GM23338 (cell line): ENCODE measurements at places on chromosomes 5 and 9. TPM values are rescaled to one million over a fixed set of nuclear protein-coding genes. Genes with fewer than 3 reads are reported as not detected.

GRCh38 chr9:71363286-71363961 is 242.0 kb upstream of the TRPM3 start:
- DNase-seq = peak; percentile 56

DNA sequence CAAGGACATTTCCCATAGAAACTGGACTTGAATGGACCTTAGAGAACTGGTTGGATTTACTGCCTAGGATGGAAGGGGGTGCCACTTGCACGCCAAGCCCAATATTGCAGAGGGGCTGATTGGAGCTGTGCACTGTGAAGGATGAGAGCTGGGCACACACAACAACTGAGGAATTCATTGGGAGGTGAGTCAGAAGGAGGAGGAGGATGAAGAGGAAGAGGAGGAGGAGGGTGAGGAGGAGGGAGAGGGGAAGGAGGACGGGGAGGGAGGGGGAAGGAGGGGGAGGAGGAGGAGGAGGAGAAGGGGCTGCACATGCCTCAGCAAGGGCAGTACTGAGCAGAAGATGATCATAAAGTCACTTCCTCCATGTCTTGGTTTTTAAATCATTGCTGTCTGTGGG is 5.7 kb upstream of the ICE1 start:
- no peak for DNase-seq

GRCh38 chr9:84436386-84437109 is 96.0 kb upstream of the SLC28A3 start:
- DNase-seq = no peak

GRCh38 chr5:25439025-25439424 is 794.2 kb upstream of the CDH10 start:
- DNase-seq = no peak

The CDKN2A gene
- 0.87 and 4.0 TPM in 2 replicates for total RNA-seq

- DNase-seq = peak; percentile 98
Measured at GRCh38 chr5:177133096-177133852, at the start of gene NSD1. TSS of gene NSD1 (plus strand) at chr5:177133773. CDS start at chr5:177135104, 1,331 bp downstream.

GRCh38 chr9:134206311-134207300 is 42.2 kb upstream of the RNU6ATAC start:
- DNase-seq = no peak

DNA sequence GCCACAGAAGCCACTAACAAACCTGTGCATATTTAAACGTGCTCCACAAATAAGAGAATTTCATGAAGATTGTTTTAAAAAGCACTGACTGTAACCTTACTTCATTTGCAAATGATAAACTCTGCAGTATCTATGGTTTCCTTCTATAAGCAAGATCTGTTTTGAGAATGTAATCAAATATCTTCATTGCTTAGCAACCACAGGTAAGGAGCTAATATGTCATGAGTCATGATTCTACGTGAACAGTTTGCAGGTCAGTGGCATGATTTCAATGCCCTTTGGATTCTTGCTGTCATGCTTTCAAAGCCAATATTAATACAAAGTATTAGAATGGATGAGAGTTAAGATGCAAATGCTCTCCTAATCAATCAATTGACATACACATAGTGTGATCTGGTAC is 325.0 kb downstream of the EDIL3 start:
- no peak for DNase-seq

The TARS1 gene
- 468 and 473 TPM in 2 replicates for total RNA-seq

GRCh38 chr5:164518067-164518740 is 1012.8 kb downstream of the MAT2B start:
- DNase-seq = no peak

DNA sequence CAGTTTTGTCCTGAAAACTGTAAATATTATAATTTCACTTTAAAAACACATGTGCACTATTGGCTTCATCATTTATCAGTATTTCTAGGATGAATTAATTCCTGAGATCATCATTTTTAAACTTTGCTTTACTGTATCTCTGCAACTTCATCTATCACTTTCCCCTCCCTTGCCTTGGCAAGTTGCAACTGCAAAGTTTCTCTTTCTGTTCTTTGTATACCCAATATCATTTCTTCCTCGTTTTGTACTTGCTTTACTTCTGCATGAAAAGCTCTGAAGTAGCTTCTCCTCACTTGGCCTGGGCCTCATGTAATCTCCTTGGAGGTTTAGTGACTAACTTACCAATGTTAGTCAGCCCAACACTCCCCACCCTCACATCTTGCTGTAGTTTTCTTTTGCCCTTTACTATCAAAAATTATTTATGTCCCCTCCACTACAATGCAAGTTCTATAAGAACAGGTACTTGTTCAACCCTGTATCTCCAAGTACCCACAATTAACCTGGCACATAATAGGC is 12.8 kb downstream of the C5orf63 start:
- no peak for DNase-seq

GRCh38 chr5:93899026-93899600 is 157.7 kb upstream of the POU5F2 start:
- peak; percentile 55 for DNase-seq

The FAXDC2 gene
- total RNA-seq = 1.8 and 4.6 TPM in 2 replicates

DNA sequence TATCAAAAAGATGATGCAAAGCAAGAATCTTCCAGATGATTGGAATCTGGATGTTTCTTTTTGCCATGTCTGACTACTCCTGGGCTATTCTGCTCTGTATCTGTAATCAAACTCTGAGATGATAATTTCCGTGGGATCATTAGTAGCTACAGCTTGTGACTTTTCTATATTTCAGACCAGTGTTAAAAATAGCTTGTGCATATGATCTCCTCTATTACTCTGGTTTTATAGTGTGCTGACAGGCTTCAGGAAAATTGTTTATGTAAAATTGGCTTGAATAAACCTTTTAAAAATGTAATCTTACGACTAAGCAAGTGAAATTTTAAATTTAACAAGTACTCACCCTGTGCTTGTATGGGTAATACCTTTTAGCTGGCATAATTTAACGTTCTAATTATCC is 40.4 kb downstream of the NAA35 start:
- no peak for DNase-seq

The KCTD16 gene
- total RNA-seq = 0.16 and 0.76 TPM in 2 replicates

The PCDHAC2 gene
- total RNA-seq = 11.8 and 13.1 TPM in 2 replicates

The LHX6 gene
- 1.0 and 1.3 TPM in 2 replicates for total RNA-seq

GRCh38 chr5:135493406-135494180 is 41.4 kb upstream of the TIFAB start:
- DNase-seq = peak; percentile 39

- peak; percentile 36 for DNase-seq
Measured at GRCh38 chr5:98513380-98513779, 260.1 kb upstream of the RGMB start.

The CDHR2 gene
- not detected in 2 replicates for total RNA-seq

DNA sequence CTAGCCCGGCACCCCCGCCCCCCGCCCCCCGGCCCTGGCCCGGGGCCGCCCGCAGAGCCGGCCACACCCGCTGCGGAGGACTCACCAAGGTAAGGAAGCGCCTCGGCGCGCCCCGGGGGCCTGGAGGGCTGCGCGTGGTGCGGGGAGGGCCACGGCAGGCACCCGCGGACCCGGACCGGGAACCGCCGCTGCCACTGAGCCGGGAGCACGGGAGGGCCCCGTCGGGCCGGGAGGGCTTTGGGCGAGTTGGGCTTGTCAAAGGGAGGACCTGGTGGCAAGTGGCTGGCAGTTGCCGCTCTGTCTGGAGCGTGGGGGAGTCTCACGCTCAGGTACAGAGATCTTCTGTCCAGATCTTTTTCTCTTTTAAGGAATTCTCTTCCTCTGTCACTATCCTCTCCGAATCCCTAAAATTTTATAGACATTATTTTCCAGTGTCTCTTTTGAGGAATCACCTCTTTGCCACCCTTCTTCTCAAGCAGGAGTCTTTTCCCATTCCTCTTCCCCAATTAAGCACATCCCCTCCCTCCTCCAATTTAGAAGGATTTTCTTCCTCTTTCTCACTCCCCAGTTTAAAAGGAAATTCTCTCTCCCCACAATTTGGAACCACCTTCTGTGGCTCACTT is 11.3 kb upstream of the LHX2 start:
- peak; percentile 24 for DNase-seq

GRCh38 chr5:34525761-34526160 is 130.4 kb upstream of the RAI14 start:
- DNase-seq = no peak

DNA sequence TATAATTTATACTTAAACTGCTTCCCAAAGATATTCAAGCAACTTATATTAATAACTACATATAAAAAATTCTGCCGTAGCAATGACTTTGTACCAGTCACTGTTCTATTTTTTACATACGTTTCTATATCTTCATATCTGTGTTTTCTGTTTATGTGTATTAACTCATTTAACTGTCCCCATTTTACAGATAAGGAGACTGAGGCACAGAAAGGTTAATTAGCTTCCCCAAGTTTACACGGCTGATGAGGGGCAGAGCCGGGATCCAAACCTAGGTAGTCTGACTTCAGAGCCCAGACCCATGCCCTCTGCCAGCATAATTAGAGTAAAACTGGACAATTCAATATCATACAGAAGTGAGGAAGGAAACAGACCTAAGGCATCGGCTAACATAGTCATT is 259.7 kb upstream of the TUT7 start:
- no peak for DNase-seq

DNA sequence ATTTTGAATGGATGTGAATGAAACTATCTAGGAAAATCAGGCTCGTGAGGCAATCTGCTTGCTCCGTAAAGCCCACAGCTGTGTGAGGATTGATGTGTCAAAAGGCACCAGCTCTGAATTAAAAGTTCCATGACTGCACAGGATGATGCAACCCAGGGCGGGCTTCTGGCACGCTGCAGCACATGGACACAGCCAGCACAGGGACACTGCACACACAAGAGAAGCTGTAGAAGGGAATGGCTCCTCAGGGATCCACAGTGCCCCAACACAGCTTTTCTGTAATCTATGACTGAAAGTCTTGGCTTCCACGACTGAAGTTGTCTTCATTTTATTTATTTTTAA is 151.0 kb downstream of the GCNT1 start:
- no peak for DNase-seq

GRCh38 chr5:134092875-134093274 is 21.6 kb upstream of the TCF7 start:
- DNase-seq = no peak

DNA sequence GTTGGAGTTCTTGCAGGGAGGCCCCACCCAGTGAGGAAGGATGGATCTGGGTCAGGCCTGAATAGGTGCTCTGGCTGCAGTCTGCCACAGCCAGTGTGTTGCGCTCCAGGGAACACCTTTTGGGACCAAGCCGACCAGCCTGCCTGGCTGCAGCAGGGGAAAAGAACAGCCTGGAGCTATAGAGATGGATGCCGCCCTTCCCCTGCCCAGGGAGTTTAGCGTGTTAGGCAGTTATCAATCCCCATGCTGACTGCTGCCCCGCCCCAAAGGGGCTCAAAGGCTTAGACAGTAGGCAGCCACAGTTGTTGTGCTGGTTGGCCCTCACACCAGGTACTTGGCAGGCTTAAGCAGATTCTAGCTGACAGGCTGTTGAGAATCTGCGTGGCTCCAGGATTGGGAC is 153.4 kb upstream of the ADAMTS19 start:
- no peak for DNase-seq

DNA sequence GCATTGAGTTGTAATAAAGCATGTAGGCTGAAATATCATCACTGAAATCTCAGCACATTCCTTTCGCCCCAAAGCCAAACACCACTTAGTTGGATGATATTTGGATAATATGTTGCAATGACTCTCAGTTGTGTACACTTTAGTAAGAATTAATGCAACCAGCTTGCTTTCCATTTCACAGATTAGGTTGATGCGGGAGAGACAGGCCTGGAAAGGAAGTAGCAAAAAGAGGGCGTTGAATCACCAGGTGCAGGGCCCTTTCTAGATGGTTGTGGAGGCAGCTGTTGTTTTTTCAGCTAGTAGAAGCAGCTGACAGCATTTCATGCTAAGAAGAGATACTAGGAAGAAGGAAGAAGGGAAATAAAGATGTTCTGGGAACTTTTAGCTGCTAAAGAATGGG is 30.9 kb downstream of the DMRT3 start:
- DNase-seq = no peak

DNA sequence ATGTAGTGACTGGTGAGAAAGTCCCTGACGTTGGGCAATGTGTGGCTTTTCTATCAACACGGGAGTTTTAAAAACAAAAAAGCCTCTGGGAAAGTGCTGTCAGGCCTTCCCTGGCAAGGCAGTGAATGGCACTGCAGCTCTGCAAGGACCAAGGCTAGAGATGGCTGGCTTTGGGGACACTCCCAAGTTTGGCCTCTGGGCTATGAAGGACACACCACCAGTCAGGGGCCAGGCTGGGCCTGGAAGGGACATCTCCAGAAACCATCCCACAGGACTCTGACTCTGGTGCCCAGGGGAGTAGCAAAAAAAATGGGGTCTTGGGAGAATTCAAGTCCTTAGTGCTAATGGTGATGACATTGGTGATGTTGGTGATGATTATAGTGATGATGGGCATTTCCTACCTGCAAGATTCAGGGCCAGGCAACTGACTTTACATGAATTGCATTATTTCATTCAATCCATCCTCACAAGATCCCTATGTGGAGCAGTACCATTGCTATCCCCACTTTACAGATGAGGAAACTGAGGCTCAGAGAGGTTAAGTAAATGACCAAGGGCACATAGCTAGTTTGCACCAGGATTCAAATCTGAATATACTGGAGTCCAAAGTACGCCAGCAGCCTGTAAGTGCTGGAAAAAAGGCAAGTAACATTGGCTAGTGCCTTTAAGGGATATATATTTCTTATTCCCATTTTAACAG is 2.6 kb upstream of the PPARGC1B start:
- no peak for DNase-seq

The PDE8B gene
- total RNA-seq = 0.45 and 0.54 TPM in 2 replicates

DNA sequence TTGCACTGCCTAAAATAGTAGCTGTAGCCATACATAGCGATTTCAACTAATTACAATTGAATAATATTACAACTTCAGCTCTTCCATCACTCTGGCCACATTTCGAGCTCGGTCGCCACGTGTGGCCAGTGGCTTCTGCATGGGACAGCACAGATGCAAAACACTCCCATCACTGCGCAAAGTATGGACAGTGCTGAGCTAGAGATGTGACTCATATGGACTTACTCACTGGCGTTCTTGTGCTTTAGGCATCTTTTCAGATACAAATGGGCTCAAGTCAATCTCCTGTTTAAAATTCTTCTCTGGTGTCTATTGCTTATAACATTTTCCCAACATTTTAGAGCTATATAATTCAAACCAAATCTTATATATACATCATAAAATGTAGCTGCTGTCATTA is 222.7 kb downstream of the ELAVL2 start:
- DNase-seq = no peak

- DNase-seq = no peak
Measured at GRCh38 chr9:88813638-88814209, 177.5 kb upstream of the S1PR3 start.

GRCh38 chr5:181152406-181152805 is 5.0 kb downstream of the OR2V2 start:
- no peak for DNase-seq

GRCh38 chr9:127598839-127599549 is 13.1 kb upstream of the STXBP1 start:
- no peak for DNase-seq

The GAS1 gene
- 6.1 and 7.7 TPM in 2 replicates for total RNA-seq

- DNase-seq = no peak
Measured at GRCh38 chr5:9972059-9972458, 277.6 kb downstream of the ATPSCKMT start.

DNA sequence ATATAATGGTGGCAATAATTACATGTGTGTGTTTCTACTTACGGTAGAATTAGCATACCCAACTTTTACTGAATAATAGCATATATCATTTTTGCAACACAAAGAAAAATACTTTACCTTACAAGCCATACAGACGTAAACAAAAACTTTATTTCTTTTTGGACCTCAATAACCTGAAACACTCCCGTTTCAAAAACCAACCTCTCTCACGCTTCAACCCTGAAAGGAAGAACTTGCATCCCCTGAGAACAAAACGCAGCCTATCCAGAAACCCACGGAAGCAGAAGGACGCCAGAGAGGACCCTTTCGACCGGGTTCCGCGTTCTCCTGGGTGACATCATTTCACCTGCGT is at the start of gene RNF38:
Gene RNF38 (minus strand): TSS at position 290 of the 352 bp plus-strand sequence. CDS start 161 bp downstream, at position 129.
- DNase-seq = no peak

The ZBTB43 gene
- 11.8 and 12.7 TPM in 2 replicates for total RNA-seq

GRCh38 chr5:81749561-81750307 is 1.2 kb downstream of the SSBP2 start:
- DNase-seq = peak; percentile 65
